Stimulated activated CD8-positive, alpha-beta memory T cell treated with anti-CD3 and anti-CD28 coated beads, Interleukin-12 subunit alpha, Interleukin-12 subunit beta, amount 100 ng/mL, for 4 hours (primary cell): ENCODE measurements at places on chromosomes 3 and 15.

- no peak for DNase-seq
These were observed 84.3 kb downstream of the ADAMTS7 start for GRCh38 chr15:78726870-78727551.

- DNase-seq = no peak
These were observed 88.1 kb downstream of the IQSEC1 start for GRCh38 chr3:12985148-12985547.

DNA sequence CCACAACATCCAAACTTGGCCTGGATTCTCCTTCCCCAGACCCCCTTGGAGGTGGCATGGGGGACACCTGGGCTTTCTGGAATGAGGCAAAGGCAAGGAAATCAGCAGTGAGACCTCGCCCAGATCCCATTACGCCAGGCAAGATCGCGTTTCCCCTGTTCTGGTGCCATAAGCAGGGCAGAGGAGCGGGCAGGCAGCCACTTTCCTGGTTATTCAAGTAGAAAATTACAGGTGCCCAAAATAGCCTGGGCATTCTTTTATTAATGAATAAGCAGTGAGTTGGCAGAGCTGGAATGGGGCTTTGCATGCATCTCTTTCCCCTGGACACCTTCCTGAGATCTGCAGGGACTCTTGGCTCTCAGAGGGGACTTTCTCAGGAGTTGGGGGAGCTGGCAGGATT lies 31.5 kb upstream of the FAM107A start:
- DNase-seq = no peak

DNA sequence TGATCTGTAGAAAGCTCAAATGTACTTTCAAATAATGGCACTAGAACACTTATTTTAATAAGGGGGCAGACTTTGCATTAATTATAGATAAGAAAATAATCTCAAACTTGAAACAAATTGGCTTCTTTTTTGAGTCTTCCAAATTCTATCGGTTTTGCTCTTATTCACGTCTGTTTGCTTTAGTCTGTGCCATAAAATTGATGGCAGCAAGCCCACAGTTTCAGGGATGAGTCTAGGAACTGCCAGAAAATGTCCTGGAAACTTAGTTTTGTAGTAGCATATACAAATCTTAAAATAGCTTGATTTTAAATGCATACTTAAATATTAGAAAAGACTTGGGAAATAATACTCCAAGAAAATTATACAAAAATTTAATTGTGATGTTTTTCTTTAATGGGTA lies 39.7 kb downstream of the BCHE start:
- no peak for DNase-seq

GRCh38 chr3:41137686-41138111 lies 61.6 kb upstream of the CTNNB1 start:
- DNase-seq = no peak

DNA sequence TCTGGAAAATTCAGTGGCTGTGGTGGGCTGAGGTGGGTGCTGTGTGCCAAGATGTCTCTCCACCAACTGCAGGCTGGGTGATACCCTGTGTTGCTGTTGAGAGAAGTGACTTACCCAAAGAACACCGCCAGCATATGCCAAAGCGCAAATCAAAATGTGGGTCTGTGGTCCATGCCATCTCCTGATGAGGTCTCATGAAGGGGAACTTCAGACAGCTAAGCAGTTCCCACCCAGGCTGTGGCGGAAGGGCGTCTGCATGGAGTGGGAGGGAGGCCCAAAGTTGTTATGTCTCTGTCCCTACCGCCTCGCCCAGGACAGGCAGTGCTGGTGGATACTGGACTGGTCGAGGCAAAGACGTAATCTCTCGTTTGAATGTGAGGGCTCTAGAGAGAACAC lies 70.9 kb upstream of the PLXNA1 start:
- no peak for DNase-seq

DNA sequence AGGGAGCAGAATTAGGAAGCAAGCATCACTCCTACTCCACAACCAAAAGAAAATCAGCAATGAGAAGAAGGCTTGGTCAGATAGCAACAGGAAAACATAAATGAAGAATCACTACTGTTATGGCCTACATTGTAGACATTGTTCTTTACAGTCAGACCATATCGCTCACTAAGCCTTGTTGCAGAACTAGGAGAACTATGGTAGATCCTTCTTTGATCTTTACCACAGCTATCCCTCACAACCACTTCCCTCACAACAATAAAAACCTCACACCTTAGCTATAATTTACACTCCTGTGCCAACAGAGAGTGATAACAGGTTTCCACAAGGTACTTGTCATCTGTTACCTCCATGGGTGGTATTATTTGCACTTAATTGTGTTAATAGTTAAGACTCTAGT lies 126.6 kb downstream of the WDR76 start:
- no peak for DNase-seq

- no peak for DNase-seq
These were observed 68.6 kb downstream of the ITGB5 start for GRCh38 chr3:124818398-124819091.

DNA sequence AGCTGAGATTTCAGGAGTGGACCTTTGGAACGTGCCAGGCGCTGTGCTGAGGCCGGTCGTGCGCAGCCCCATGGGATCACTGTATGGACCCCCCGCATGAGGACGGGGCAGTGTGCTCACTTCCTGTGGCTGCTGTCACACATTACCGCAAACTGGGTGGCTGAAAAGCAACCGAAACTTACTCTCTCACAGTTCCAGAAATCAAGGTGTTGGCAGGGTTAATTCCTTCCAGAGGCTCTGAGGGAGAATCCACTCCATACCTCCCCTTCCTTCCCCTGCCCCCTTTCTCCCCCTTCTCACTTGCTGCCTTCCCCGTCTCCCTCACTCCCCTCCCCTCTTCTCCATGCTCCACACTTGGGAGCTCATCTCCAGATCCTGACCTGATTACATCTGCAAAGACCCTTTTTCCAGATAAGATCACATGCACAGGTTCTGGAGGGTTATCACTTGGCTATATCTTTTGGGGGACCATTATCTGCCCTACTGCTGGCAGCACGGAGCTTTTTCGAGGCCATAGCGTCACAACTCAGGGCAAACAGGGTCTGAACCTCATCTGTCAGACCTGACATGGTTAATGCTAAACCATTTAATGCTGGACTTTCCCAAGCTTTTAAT lies 41.2 kb downstream of the KLF13 start:
- no peak for DNase-seq

DNA sequence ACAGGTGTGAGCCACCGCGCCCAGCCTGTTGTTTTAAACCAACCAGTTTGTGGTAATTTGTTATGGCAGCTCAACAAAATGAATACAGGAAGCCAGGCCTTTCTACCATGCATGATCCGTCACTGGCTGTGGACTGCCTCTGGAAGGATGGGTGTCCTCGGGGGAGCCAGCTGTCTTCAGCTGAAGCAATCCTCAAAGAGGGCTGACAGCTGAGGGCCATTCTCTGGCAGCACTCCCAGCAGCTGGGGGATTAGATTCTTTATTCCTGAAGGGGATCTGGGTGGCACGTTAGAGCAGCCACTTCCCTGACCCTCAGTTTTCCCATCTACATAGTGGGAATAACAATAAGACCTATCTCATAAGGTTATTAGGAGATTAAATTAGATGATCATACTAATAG lies 24.4 kb downstream of the POLR2M start:
- no peak for DNase-seq

- DNase-seq = no peak
These were observed 9.6 kb upstream of the LRRK1 start for GRCh38 chr15:100909565-100909964.

DNA sequence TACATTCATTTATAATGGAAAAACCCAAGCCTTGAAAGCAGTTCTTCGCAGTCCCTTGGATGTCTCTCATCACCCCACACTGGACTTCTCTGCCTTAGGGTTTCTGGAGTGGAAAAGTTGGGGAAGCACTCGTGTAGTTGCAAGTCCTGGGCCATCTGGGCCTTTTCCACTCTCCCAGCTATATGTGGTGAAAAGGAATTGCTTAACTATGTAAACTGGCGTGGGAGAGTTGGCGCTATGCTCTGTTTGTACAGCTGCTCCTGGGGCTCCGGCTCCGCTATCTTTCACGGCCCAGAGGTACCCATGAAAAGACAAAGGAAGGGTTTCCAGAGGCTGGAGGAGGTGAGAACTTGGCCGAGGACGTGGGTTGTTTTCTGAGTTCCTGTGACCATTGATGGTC lies 81.1 kb upstream of the MYZAP start:
- DNase-seq = no peak

- no peak for DNase-seq
These were observed 1374.2 kb upstream of the ALCAM start for GRCh38 chr3:103992469-103992868.

- DNase-seq = no peak
These were observed 12.7 kb downstream of the CNTN3 start for GRCh38 chr3:74601793-74602192.

DNA sequence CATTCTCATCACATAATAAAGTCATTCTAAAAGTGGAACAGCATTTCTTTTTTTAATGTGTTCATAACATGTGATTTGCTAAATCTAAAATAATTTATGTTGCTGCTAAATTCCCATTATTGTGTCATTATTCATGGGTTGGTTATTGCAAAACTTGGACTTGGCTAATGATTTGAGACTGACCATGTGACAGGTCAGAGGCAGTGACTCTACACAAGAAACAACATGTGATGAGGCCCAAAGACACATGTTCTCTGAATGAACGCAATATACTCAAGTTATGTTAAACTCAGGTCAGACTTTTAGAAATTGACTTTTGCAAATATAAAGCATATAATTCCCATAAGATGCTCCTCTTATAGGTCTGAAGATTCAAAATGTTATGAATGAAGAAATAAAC lies 566.1 kb downstream of the TBL1XR1 start:
- no peak for DNase-seq

GRCh38 chr3:113103588-113103987 lies 107.8 kb upstream of the BOC start:
- no peak for DNase-seq
